ENCODE measurements at places on chromosomes 12 and 14.

GRCh38 chr12:68479261-68479895, 131.3 kb upstream of the RAP1B start:
- DNase-seq, result no peak

DNA sequence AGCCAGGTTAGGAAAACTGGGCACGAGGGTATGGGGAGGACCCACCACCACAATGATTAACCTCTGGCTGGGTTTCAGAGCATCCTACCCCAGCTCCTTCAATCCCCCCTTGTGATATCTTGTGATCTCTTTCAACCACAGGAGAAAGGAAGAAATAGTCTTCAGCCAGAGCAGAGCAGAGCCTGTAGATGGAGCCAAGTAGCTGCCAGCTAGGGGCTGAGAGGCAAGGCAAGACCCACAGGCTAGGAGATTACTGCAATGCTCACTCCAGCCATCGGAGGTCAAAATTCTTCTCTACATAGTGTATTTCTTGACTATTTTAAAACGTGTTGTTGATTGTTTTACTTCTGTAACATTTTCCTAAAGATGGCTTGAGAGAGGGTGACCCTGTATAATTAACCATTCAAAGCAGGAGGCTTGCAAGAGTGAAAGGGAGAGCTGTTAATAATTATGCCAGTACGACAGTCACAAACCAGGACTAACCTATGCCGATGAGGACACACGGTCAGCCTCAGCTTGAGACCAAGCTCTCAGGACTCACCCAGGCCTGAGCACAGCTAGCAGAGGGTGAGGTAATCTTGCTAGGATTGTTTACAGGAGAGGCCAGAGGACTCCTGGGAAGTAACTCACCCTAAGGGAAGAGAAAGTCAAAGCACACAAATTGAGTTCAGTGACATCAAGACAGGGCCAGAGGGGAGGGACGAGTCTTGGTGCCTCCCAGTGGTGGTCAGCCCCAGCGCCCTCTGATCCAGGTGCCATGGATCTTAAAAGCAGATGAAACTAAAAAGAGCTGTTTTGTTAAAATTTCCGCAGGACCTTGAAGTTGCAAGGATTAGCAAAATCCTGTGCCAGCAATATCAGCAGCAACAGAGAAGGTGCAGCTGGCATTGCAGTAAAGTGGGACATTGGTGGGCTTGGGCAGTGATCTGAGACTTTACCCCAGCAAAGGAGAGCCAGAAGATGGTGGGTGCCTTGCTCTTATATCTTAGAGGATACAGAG, 29.8 kb upstream of the CDKN3 start:
- DNase-seq, result peak; percentile 42

- no peak for DNase-seq
These were observed 266.2 kb downstream of the C12orf75 start for GRCh38 chr12:105596731-105597130.

GRCh38 chr12:3226264-3226663, 149.1 kb downstream of the TSPAN9 start:
- no peak for DNase-seq

- DNase-seq, result no peak
These were observed 171.8 kb upstream of the ATF7IP start for GRCh38 chr12:14193639-14194038.

DNA sequence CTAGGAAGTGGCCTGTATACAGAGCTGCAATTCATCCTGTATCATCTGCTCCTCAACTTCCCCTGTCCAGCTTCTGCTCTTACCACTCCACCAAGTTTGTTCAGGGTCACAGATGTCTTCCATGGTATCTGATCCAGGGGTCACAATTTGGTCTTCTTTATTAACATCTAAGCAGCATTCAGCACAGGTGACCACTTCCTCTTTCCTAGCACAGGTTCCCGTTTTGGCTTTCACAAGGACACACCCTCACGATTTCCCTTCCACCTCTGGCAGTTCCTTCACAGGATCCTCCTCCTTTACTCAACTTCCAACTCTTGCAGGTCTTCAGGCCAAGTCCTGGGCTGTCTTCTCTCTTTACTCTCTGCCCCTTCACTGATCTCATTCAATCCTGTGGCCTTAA, 93.6 kb downstream of the TTC7B start:
- no peak for DNase-seq

- DNase-seq, result no peak
These were observed 45.7 kb downstream of the TAOK3 start for GRCh38 chr12:118326991-118327390.

DNA sequence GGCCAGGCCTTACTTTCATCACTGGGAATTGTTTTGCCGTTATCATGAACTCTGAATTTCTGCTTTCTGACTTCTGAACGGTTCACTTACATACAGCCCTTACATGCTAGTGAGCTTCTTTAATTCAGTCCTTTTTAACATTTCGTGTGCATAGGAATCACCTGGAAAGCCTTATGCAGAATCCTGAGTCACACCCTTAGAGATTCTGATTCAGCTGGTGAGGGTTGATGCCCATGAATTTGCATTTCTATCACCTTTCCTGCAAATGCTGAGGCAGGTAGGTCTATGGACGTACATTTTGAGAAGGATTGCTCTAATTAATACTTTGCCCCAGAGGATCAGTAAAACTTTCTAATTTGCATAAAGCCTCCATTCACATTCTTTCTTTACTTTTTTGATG, 44.0 kb downstream of the PPHLN1 start:
- no peak for DNase-seq

DNA sequence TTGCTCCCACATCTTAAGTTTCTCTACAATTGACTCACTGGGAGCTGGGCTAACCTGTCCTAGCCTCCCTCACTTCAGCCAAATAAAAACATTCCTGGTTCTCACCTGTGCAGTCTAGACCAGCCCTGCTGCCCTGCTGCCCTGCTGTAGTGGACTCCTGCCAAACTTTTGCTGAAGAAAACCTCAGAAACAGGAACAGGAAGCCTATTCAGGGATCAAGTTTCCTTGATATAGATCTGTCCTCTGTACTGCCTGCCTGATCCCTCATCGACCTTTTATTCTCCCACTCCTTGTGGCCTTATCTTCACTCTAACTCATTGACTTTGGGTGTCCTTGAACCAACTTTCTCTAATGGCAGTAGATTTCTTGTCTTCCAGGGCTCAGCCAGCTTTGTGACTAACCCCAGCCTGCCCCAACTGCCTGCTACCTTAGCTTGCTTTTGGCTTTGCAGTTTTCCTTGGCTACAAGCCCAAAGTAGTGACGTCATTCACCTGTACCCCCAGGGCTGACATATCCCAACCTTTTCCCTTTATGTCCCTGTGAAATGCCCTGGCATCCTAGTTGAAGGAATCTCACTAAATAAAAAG, 234.8 kb downstream of the DUSP6 start:
- no peak for DNase-seq

GRCh38 chr12:78494911-78495310, 369.7 kb upstream of the SYT1 start:
- no peak for DNase-seq

DNA sequence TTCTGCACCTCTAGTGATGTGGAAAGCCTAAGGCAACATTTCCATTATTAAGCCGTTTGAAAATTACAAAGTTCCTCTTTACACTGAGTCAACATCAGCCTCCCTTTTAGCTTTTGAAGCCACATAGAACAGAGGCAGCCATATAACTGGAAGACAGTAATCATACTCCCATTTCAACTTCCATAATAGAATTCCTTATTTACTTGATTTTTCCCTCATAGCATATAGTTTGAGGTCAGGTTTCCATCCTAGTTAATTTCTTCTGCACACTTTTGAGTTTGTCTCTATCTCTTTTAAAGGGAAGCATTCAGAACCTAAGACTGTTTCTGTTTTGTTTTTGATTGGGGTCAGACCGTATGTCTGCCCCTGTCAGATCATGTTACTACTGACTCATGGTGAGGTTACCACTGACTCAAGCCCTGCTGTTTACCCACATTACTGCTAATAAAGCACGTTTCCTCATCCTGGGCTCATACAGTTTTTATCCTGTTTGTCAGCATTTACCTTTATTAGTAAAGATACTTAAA, 161.0 kb downstream of the SLC38A4 start:
- DNase-seq, result no peak

- DNase-seq, result no peak
These were observed 92.9 kb downstream of the ATP23 start for GRCh38 chr12:58034311-58034710.

DNA sequence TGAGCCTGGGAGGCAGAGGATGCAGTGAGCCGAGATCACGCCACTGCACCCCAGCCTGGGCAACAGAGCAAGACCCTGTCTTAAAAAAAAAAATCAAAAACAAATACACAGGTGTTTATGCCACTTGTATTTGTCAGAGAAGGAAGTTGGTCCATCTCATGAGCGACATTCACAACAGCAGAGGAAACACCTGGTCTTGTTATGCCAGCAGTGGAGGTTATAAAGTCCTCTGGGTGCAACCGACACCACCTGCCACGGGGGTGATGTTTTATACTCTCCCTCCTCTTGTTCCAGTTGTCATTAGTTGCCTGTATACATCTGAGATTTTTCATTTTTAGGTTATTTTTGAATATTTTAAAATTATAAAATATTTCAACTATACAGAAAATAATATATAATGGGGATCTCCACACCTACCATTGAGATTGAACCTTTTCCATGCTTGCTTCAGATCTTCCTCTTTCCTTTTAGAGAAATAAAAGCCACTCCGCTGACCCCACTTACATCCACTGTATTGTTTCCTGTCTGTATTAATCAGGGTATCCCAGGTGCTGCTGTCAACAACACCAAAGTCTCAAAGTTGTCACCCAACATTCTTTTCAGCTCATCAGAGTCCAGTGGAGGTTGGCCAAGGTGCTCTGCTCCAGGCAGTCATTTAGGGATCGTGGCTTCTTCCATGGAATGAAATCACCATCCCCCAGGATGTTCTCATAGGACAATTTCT, 65.1 kb downstream of the RNFT2 start:
- DNase-seq, result no peak

GRCh38 chr12:113170926-113171325, 14.4 kb downstream of the DDX54 start:
- DNase-seq, result no peak

DNA sequence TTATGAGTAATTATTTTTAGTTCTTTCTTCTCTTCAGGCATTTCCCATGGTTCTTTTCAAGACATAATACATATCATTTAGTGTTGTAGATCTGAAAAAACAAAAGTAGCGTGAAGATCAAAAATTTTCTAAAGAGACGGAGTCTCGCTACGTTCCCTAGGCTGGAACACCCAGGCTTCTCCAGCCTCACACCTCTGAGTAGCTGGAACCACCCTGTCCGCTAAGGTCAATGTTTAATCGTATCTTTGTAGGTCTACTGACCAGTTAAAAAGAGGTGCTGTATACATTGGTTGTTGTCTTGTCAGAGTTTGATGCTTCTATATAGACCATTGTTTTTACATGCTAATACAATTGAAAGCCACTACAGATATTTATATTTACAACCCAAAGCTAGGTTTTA, 1.3 kb upstream of the HIF1A start:
- DNase-seq, result no peak

- DNase-seq, result no peak
These were observed 414.8 kb downstream of the SLC6A15 start for GRCh38 chr12:84497819-84498218.

- DNase-seq, result peak; percentile 94
These were observed at the start of the genes C12orf57 and RNU7-1 for GRCh38 chr12:6943722-6944380. Gene C12orf57, plus strand, starts transcription at chr12:6944022. Its CDS starts 100 bp downstream, at chr12:6944122. Gene RNU7-1, plus strand, starts transcription at chr12:6943816.

GRCh38 chr14:81784084-81784483, 250.4 kb upstream of the SEL1L start:
- DNase-seq, result no peak

- DNase-seq, result no peak
These were observed 134.1 kb downstream of the PLEKHA5 start for GRCh38 chr12:19263672-19264071.

GRCh38 chr14:99604766-99605298, 825 bp upstream of the CCDC85C start:
- no peak for DNase-seq

GRCh38 chr14:90968025-90968424, 92.4 kb downstream of the RPS6KA5 start:
- DNase-seq, result no peak

- no peak for DNase-seq
These were observed 144.0 kb downstream of the EGLN3 start for GRCh38 chr14:33806905-33807304.

DNA sequence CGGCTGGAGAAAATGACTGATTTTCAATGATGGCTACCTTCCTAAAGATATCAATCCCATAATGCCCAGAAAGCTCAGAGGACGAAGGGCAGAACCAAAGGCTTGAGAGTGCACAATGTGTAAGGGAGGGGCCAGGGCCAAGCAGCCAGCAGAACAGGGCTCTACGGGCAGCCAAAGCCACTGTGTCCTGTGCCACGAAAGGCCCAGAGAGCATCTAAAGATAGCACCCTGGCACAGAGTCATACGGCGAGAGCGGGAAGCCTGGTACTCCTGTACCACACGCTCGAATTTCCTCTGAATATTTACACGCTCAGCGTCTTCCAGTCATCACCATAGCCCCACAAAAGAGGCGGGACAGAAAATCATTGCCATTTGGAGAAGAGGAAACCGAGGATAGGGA, 39.5 kb downstream of the PRMT8 start:
- DNase-seq, result no peak

DNA sequence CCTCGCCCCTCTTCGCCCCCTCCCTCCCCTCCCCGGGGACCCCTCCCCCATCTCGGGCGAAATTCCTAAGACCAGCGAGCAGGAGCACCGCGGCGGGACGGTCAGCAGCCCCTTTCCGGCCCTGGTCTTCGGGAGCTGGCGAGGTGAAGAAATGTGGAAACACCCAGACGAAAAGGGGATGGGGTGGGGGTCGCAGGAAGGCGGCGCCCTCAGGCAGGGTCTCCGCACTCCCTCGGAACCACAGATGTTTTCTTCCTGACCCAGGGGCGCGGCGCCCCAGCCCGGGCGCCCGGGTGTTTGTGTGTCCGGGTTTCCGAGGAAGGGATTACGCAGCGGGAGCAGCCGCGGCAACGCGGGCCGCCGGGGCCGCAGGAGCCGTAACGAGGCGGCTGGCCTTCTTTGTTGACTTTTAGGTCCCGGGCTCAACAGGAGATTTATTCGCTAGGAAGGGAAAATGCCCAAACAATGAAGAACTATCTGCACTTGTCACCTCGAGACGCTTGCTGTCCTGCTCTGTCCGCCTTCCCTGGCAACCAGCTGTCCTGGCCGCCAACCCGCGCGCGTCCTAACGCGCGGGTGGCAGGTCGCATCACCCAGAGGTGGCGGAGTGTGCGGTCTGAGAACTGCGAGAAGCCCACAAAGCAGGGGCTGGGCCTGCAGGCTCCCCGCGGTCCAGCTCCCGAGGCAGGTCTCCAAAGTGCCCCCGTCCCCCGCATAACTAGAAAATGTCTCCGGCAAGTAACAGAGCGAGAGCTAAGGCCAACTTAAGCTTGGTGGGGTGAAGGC, 7.0 kb downstream of the FOXA1 start:
- no peak for DNase-seq

DNA sequence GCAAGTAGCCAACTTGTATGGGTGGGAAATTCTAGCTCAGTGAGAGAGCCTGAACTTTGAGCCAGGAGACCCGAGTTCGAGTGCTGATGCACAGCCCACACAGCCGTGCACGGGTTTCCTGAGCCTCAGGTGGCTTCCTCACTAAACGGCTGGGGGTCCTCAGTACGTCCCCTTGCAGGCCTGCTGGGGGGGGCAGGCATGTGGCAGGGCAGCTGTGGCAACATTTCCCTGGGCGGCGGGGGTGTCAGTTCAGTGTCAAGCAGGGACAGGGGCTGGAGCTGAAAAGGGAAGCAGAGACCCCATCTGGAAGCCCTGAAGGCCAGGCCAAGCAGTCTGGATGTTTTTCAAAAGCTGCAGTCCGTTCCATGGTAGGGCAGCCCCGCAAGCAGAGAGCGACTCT, 14.6 kb upstream of the DIO3 start:
- no peak for DNase-seq

Measured in DMS 273 treated with DMSO at 0.1 percent for 48 hours (cell line).